ENCODE measurements at places on chromosomes 12 and 14.

DNA sequence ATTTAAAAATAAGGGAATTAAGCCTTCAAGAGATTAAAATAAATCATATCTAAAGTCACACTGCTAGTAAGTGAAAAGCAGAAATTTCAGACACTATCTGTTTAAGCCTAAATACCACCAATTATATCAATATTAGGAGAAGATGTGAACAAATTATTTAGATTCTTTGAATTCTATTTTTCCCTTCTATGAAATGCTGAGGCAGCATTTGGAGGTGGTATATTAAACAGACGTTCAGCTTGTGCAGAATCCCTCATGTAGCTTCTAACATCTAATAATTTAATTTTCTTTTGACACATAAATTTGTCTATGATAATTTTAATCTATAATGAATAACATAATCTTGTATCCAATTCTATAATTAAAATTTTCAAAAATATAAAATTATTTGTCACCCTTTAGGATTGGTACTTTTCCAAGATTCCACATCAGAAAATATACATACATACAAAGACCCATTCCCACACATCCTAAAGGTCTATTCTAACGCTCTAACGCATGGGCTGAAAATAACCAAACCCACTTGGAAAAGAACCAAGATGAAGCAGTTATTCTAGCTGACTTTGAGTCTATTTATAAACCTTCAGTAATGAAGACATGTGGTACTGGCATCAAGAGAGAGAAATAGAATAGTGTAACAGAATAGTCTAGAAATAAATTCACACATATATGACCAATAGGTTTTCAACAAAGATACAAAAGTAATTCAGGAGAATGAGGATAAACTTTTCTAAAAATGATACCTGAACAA is 751.8 kb downstream of the GALC start:
- no peak for DNase-seq

DNA sequence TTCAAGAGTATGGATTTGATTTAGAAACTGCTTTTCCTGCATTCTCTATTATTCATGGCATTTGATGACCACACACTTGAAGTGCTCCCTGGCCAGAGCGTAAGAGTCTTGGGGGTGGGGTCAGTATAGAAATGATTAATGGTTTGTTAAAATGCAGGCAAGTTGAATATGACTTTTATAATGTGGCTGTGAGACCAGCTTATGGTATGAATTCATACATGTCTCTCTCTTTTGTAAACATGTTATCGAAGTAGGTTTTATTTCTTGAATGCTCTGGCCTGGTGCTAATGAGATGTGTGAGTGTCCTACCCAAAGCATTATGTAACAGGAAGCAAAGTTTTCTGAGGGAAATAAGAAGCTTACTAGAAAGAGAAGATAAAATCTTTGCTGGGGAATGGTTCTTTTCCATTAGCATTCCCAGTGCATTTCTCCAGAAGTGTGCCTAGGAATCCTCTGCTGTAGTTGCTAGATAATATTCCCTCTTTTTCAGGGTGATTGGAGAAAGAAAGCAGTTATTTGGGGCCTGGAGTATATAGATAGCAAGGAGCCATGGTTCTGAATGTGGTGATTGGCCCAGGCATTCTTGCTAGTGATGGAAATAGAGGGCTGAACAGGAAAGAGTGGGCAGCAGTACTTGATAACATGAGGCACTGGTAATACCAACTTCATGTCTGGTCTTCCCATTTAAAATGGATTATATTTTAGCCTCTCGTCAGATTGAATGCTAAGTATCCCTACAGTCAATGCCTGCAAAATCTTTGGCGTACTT is 289.7 kb downstream of the RAD51B start:
- no peak for DNase-seq

GRCh38 chr12:58099476-58099875 is 158.1 kb downstream of the ATP23 start:
- no peak for DNase-seq

DNA sequence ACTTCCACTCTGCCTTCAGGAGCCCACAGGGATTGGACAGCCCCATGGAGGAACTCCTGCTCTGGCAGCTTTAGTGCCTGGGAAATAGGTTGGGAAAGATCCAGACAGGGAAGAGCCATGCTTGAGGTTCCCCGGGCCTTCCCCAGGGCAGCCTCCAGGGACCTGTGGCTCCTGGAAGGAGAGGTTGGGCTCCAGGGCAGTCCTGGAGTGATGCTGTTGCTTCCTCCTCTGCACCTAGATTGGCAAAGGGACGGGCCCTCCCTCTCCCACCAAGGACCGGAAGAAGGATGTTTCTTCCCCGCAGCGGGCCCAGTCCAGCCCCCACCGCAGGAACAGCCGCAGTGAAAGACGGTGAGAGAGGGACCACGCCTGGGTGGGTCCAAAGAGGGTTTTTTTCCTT is 16.5 kb downstream of the VASH1 start:
- no peak for DNase-seq

DNA sequence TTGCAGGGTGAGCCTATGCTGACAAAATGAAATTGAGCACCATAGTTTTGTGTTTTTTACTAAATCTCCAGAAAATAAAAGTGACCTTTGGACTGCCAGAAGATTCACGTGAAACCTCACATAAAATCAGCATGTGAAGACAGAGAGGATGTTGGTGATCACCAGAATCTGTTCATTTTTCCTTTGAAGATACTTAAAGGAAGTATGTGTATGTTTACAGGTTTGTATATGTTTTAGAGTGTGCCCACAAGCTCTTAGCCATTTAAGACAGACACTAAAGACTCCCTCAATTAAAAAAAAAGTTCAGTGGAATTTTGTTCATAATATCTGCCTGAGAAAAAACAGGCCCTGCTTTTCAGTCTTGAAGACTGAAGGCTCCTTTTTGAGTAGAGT is 25.9 kb downstream of the DDX47 start:
- no peak for DNase-seq

GRCh38 chr14:52244328-52244727 is 23.2 kb upstream of the PTGDR start:
- no peak for DNase-seq

DNA sequence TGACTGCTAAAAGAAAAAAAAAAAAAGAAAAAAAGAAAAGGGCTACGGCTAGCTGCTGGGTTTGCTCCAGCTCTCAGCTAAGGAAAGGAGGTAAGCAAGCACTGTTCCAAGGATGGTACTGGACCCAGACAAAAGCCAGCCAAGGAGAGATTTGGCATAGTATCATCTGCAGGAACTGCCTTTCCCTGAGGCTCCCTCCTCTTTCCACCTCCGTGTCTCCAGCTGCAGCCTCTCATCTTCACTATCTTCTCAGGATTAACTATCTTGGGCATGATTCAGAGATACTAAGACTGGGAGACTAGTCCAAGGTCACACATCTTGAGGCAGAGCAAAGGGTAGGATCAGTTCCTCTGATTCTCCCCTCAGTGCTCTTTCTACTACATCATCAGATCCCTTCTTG is 6.0 kb downstream of the KITLG start:
- no peak for DNase-seq

DNA sequence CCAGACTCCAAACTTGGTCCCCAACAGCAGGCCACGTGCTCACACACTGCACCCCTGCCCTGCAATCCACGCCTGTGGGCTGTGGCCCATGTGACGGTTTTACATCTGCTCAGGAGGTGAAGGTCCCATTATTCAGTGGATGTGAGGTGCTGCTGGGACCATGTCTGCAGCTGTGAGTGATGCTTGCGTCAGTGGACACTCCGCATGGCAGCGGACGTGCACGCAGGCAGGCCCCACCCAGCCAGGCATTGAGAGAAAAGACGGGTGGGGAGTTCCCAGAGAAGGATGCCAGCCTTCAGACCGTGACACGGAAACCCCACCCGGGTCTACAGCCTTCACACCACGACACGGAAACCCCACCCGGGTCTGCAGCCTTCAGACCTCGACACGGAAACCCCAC is 67.6 kb downstream of the NOC4L start:
- no peak for DNase-seq

GRCh38 chr14:85529803-85530574 is at the start of gene FLRT2:
TSS of gene FLRT2 (plus strand) at chr14:85530144. CDS start at chr14:85621515, 91,371 bp downstream.
- no peak for DNase-seq

DNA sequence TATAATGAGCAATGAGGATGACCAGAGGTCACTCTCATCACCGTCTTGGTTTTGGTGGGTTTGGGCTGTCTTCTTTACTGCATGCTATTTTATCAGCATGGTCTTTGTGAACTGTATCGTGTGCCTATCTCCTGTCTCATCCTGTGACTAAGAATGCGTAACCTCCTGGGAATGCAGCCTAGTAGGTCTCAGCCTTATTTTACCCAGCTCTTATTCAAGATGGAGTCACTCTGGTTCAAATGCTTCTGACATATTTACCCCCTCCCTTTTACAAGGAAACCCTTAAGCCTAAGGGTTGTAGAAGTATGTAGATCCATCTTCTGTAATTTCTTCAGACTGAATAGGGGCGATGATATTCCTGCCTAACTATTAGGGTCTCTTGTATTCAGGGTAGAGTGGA is 8.4 kb downstream of the IFI27L1 start:
- DNase-seq = no peak

GRCh38 chr14:53411125-53411524 is 258.0 kb upstream of the DDHD1 start:
- DNase-seq = no peak

DNA sequence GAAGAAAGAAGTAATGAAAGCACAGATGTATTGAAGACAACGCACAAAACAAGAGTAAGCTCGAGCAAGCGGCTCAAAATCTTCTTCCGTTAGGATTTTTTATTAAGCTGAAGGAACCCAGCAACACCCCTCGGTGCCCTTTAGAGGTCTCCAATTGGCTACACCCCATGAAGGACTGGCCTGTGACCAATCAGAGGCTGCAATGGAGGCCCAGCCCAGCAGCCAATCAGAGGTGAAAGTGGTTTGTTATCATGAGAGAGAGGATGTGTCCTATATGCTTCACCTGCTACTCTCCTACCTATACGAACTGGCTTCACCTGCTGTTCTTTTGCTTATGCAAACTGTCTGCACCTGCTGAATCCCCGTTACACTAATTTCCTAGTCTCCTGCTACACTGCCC is 358.8 kb downstream of the C12orf50 start:
- no peak for DNase-seq

DNA sequence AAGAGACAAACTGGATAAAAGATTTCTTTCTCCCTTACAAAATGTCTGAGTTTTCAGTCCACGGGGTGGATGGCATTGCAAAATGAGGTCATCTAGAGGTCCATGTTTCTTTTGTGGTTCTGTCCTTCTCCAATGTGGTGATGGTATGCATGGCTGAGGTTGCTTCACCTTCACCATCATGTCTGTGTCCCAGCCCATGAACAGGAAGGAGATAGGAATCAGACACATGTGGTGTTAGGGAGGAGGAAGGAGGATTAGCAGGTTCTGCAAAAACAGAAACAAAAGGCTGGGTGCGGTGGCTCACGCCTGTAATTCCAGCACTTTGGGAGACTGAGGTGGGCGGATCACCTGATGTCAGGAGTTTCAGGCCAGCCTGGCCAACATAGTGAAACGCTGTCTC is 11.0 kb upstream of the AEBP2 start:
- DNase-seq = no peak

DNA sequence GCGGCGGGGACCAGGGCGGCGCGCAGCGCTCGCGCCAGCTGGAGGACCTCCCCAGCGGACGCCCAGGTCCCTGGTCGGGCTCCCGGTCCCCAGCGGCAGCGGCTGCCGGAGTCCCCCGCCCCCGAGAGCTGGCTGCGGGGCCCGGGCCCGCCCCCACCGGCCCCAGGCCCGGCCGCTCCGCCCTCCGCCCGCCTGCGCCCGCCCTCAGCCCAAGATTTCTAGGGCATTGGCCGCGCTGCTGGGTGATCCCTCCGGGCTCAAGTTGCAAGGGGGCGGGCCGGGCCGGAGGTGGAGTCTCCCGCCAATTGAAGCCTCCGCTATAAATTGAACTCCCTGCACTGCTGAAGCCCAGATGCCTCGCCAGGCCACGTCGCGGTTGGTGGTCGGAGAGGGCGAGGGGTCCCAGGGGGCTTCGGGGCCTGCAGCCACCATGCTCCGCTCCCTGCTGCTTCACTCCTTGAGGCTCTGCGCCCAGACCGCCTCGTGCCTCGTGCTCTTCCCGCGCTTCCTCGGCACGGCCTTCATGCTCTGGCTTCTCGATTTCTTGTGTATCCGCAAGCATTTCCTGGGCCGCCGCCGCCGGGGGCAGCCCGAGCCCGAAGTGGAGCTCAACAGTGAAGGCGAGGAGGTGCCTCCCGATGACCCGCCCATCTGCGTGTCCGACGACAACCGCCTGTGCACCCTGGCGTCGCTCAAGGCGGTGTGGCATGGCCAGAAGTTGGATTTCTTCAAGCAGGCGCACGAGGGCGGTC is at the start of gene DIO3:
TSS of gene DIO3 (plus strand) at position 351 of the 752 bp plus-strand sequence.
- DNase-seq = no peak

- no peak for DNase-seq
Observed at GRCh38 chr14:90815822-90816662, at the start of gene TTC7B. TSS of gene TTC7B (minus strand) at chr14:90816430. CDS start at chr14:90816295, 135 bp downstream.

GRCh38 chr12:79141776-79142175 is 277.2 kb downstream of the SYT1 start:
- DNase-seq = no peak
